Non-pigmented ciliary epithelial cell (primary cell): ENCODE measurements at places on chromosomes 5 and 9.

DNA sequence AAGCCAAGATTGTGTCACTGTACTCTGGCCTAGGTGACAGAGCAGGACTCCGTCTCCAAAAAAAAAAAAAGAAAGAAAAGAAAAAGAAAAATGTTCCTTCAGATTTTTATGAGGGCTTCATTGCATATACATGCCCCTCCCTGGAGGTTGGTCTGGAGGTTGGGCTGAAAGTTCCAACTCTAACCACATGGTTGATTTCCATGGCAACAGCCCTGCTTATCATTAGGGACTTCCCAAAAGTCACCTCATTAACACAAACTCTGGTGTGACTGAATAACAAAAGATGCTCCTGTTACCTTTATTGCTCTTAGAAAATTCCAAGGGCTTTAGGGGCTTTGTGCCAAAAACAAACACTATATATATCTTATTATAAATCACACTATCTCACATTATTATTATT, 113.8 kb downstream of the TMC1 start:
- no peak for DNase-seq

GRCh38 chr9:4927701-4928100, 57.4 kb upstream of the JAK2 start:
- DNase-seq: no peak

DNA sequence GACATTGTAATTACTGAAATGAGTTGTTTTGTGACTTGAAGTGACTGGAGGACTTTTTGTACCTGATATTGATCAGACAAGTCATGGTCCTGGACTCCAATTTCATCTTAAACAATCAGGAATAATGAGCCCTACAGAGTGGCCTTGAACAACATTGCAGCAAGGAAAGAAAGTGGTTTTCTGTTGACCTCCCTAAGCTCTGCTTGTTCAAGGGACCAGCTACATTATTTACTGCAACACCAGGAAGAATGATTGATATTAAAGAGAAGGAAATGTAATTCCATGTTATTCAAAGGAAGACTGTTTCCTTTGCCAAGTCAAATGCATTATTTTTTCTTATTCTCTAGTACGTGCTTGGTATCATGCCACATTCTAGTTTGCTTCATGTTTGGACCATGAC, 22.6 kb downstream of the ENTREP1 start:
- no peak for DNase-seq

GRCh38 chr9:78292716-78293497, 4.0 kb upstream of the PSAT1 start:
- DNase-seq: no peak

- DNase-seq: no peak
Observed at GRCh38 chr9:14066831-14067230, 247.1 kb downstream of the NFIB start.

DNA sequence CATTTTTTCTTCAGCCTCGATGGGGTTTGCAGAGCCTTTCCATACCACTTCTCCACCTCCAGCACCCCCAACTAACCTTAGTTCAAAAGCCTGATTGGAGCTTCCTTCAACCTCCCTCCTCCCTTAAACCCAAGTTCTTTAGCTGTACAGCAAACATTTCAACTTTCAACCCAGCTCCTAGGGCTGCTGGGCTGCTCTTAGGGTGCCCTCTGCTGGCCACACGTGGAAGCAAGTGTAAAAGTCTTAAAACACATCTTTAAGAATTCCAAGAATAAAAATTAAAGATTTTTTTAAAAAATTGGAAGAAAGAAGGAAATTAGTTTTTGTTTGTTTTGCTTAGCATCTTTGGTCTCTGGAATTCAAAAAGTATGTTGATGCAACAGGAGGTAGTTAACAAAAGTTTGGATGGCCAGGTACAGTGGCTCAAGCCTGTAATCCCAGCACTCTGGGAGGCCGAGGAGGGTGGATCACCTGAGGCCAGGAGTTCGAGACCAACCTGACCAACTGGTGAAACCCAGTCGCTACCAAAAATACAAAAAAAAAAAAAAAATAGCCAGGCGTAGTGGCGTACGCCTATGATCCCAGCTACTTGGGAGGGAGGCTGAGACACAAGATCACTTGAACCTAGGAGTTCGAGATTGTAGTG, 15.5 kb upstream of the HSD17B3 start:
- DNase-seq: no peak

DNA sequence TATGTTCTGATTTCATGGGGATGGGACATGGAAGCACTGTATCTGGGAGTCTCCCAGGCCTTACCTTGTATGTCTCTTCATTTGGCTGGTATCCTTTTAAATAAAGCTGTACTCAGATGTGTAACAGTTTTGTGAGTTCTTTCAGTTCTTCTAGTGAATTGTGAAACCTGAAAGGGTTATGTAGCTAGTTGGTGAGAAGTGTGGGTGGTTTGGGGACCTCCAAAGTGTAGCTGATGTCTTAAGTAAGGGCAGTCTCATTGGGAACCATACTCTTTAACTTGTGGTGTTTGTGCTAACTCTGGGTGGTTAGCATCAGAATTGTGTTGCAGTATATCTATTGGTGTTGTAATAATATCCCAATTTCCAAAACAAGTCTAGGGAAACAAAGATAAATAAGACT, 166.9 kb upstream of the CCNH start:
- no peak for DNase-seq

- no peak for DNase-seq
Observed at GRCh38 chr9:38347271-38347671, 45.2 kb upstream of the ALDH1B1 start.

- no peak for DNase-seq
Observed at GRCh38 chr5:110104726-110105669, 415.3 kb downstream of the MAN2A1 start.

GRCh38 chr5:78360674-78360923, 182 bp downstream of the SCAMP1 start:
- DNase-seq: no peak

DNA sequence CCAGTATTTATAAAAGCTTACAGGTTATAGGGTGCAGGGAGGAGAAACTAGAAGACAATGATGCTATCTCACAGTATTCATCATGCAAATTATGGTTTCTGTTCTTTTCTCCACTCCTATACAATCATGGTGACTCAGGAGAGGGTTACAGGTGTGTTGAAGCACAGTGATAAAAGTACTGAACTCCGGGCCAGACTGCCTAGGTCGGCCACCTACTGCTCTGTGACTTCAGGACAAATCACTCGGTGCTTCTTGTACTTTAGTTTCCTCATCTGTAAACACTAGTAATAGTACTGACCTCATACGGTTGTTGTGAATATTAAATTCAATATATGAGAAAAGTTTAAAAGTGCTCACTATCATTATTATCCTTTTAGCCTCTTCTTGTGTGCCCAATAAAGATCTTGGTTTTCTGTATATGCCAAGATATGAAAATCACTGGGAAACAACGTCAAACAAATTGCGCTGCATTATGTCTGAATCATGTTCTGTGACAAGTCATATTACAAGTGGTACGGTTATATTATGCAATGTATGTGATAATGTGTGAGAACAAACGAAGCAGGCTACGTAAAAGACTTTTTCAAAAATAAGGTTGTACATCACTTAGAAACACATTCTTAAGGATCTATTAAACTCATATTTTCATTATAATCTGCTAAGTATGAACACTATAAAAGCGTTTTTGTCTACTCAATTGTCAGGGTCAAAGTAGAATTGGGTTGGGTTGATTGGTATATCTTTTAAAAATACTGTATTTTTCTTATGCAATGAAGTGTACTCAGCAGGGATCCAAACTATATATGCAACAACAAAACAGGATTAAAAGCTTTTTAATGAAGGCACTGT, 153.3 kb downstream of the EFNA5 start:
- no peak for DNase-seq

GRCh38 chr5:41213340-41213739, at the start of gene C6:
Gene C6, minus strand, starts transcription at chr5:41213532. Its CDS starts 10,302 bp downstream, at chr5:41203230.
- no peak for DNase-seq

DNA sequence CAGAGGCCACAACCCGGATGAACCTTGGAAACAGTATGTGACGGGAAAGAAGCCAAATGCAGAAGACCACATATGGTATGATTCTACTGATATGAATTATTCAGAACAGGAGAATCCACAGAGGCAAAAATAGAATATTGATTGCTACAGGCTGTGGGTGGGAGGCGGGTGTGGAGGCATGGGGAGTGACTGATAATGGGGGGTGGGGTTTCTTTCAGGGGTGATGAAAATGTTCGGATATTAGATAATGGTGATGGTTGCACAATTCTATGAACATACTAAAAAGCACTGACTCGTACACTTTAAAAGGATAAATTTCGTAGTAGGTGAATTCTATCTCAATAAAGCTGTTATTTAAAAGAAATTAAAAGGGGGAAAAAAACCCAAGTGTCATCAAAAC, 10.7 kb downstream of the IL4 start:
- no peak for DNase-seq

- DNase-seq: no peak
Observed at GRCh38 chr5:112142769-112143270, 276.3 kb downstream of the EPB41L4A start.

DNA sequence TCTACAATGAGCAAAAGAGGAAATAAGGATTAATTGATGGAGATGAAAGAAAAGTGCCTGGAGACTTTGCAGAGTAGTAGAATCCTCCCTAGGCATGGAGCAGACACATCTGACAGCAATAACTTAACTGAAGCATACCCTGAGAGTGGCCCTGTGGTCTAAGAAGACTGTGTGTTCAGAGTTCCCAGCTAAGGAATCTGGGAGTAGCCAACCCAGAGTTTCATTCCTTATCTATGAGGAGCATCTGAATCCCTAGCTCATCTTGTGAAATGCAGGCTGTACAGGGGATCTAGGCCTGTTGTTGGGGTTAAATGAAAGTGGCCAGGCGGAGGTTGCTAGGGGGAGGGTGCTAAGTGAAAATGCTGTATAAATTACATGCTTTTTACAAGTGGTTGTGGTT, 233.1 kb upstream of the FBXL7 start:
- no peak for DNase-seq

DNA sequence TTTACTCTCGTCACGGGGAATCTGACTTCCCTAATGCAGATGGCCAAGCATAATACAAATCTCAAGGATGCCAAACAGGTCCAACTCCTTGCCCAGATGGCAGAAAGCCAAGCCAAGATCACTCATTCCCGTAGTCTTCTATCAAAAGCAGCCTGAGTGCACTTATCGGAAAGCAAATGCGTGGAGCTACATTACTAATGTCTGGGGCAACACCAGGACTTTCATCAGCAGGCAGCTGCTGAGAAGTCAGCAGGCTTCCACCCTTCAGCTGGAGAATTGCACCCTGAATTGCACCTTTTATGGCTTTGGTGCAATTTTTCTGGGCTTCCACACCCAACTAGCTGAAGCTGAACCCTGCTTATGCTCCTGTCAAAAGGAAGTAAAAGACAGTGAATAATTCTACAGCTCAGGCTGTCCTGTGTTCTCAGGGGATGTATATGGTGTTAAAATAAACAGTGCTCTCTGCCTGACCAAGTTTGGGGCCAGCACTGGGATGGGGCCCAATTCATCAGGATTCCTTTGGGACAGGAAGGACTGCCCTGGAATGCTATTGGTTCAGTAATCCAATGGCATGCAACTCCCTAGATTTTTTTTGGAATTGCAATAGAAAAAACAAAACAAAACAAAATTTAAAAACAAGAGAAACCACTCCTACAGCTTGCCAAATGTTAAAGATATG, 92.6 kb downstream of the DPYSL3 start:
- no peak for DNase-seq

- no peak for DNase-seq
Observed at GRCh38 chr9:124947727-124948391, 7.0 kb upstream of the GOLGA1 start.

DNA sequence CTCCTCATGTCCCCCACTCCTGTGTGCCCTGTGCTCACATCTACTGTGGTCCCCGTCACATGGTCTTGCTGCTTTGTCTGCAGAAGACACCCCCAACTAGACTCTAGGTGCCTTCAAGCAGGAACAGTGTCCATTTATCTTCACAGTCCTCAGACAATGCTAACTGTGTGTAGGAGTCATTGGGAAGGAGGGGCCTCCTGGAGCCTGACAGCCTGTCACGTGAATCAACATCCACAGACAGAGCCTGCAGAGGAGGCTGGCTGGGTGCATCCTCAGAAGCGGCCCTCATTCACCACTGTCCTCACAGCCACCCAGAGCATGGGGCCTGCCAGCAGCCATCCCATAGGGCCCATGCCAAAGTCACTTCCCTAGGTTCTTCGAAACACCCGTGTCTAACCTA, 98.7 kb downstream of the MED10 start:
- DNase-seq: no peak
